ENCODE measurements at places on chromosomes 2 and 18. TPM values are rescaled to one million over a fixed set of nuclear protein-coding genes. Genes with fewer than 3 reads are reported as not detected.

- H3K27ac ChIP-seq: no peak overlapping the region
- peaks cover 46% of the 10 kb centered on the region for H3K4me1 ChIP-seq
- H3K27me3 ChIP-seq: no peaks in the 10 kb centered on the region
- H3K4me3 ChIP-seq: no peak overlapping the region
- DNase-seq: no peak
These were observed 3.6 kb upstream of the GPC1 start for GRCh38 chr2:240431661-240432424.

DNA sequence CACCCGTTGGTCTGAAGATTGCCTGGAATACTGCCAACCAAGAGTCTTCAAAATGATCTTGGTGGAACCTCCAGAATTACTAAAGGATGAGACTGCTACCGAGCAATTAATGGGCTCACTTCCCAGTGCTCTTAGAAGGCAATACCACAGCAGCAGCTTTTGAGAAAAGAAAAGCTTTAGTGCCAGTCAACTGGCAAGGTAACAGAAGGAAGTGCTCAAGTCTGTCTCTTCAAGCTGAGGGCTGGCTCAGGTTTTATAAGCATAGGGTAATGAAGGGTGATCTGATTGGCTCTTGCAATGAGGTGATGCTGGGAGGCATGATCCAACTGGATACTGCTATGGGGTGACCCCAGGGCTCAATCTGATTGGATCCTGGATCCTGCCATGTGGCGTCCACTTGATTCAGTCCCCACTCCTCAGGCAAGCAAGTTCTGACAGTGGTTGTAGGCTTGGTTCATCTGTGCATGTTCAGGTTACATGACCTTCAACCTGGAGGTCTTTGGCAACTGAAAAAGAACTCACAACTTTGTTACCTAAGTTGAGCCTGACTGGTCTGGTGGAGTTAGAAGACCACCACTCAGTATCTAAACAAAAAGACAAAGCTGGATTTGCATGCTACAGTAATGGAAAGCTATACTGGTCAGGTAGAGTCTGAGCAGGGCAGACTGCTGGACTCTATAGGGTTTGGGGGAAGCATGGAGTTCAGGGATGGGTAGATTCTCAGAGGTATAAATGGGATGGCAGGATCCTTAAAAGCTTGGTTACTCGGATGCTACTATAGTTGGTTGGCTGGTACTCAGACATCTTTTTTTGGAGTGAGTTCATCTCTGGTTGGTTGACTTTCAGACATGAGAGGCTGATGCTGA lies 14.0 kb upstream of the RIF1 start:
- no peaks in the 10 kb centered on the region for H3K4me1 ChIP-seq
- no peak for DNase-seq
- H3K4me3 ChIP-seq: no peak overlapping the region
- no peaks in the 10 kb centered on the region for H3K27me3 ChIP-seq
- no peaks in the 10 kb centered on the region for H3K36me3 ChIP-seq

The CPS1 gene
- total RNA-seq: 27.5 TPM

- no peaks in the 10 kb centered on the region for H3K4me1 ChIP-seq
- H3K4me3 ChIP-seq: no peak overlapping the region
- H3K27ac ChIP-seq: no peak overlapping the region
- no peaks in the 10 kb centered on the region for H3K36me3 ChIP-seq
These were observed 77.8 kb downstream of the CTIF start for GRCh38 chr18:48616484-48617255.

DNA sequence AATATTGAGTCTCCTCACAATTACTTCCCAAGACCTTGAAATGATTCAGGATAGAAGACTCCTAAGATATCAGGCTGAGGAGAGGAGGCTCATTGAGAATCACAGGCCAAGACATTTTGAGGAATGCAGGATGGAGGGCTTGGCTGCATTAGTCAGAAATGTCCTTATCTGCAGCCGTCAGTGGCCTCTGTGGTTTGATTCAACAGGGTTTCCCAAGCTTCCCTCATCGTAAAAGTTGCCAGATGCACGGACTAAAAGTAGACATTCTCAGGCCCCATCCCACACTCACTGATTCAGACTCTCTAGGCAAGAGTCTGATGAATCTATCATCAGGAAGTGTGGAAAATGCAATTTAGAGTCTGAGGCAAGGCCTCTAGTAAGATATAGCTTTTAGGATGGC lies 34.0 kb upstream of the TMEM178A start:
- no peak overlapping the region for H3K27ac ChIP-seq
- peak; percentile 48 for DNase-seq
- no peaks in the 10 kb centered on the region for H3K36me3 ChIP-seq
- H3K4me1 ChIP-seq: 0 out of 2 replicates have a peak, but pooled peaks cover 4% of the 10 kb centered on the region

- H3K36me3 ChIP-seq: no peaks in the 10 kb centered on the region
- no peaks in the 10 kb centered on the region for H3K4me1 ChIP-seq
- H3K27me3 ChIP-seq: peaks cover 99% of the 10 kb centered on the region
These were observed 109.1 kb upstream of the ID2 start for GRCh38 chr2:8572712-8573233.

GRCh38 chr2:64675860-64676259 lies 22.1 kb upstream of the SERTAD2 start:
- peak; percentile 57 for DNase-seq
- no peaks in the 10 kb centered on the region for H3K27me3 ChIP-seq

The C2orf15 gene
- 16.9 TPM for total RNA-seq

DNA sequence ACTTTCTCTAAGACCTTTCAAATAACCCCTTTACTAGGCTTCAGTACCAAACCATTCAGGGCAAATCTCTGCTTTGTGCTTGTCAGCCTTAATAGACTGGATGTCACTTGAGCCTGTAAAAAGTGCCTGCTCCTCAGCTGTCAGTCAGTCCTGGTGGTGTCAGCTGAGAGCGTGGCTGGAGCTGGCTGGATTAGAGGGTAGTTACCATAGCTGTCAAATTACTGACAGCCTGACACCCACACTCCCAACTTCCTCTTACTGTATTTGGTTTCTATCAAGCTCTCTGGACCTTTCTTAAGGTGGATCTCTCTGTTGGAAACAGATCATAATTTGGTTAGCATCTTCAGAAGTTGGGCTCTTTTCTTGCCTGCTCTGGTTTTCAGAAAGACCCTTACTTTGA lies 371.4 kb upstream of the ATP5MC3 start:
- H3K4me1 ChIP-seq: no peaks in the 10 kb centered on the region
- H3K27ac ChIP-seq: no peak overlapping the region
- DNase-seq: no peak
- no peaks in the 10 kb centered on the region for H3K36me3 ChIP-seq

DNA sequence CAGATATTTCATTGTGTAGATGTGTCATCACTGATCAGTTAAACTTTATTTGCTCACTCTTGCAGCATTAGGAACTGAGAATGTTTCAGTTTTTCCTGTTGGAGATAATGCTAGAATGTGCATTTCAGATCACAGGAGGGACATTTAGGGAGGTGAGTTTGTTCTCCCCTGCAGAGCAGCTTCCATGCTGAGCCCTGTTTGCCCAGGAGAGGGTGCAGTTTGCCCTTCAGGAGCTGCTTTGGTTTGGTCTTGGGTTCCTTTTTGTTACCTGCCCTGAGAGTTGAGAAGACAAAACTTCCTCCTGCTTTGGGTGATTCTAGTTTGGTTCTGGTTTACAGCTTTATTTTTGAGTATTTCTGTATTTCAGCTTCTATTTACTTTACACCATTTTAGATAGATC lies 49.9 kb downstream of the DGKD start:
- DNase-seq: peak; percentile 62
- no peak overlapping the region for H3K4me3 ChIP-seq
- H3K27me3 ChIP-seq: no peaks in the 10 kb centered on the region
- H3K36me3 ChIP-seq: peaks cover 16% of the 10 kb centered on the region

GRCh38 chr2:21981127-21981526 lies 857.4 kb downstream of the TDRD15 start:
- peaks cover 10% of the 10 kb centered on the region for H3K4me1 ChIP-seq
- no peak overlapping the region for H3K4me3 ChIP-seq
- DNase-seq: peak; percentile 60
- no peaks in the 10 kb centered on the region for H3K36me3 ChIP-seq
- no peaks in the 10 kb centered on the region for H3K27me3 ChIP-seq
- no peak overlapping the region for H3K27ac ChIP-seq

GRCh38 chr2:123840574-123840973 lies 184.5 kb upstream of the CNTNAP5 start:
- no peaks in the 10 kb centered on the region for H3K4me1 ChIP-seq
- H3K27me3 ChIP-seq: no peaks in the 10 kb centered on the region
- no peak for DNase-seq
- no peak overlapping the region for H3K27ac ChIP-seq

The ECEL1 gene
- total RNA-seq: not detected

DNA sequence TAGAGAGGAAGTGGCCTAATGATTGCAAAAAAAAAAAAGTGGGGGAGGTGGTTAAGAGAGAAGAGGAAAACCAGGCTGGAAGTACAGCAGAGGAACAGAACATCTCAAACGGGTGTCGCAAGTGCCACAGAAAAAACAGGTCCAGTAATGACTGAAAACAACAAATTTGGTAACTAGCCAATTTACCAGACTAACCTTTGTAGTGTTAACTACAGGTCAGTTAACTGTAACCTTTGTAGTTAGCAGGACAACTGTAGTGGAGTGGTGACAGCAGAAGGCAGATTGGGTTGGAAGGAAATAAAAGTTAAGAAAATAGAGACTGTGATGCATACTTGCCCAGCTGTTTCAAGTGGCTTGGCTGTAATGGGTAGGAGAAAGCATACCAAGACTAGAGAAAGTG lies 91.4 kb upstream of the CHST9 start:
- no peaks in the 10 kb centered on the region for H3K27me3 ChIP-seq
- H3K27ac ChIP-seq: no peak overlapping the region
- no peak overlapping the region for H3K4me3 ChIP-seq

GRCh38 chr18:3455907-3456685 lies 6.1 kb downstream of the TGIF1 start:
- H3K4me3 ChIP-seq: peak overlapping the region; percentile 83
- peaks cover 49% of the 10 kb centered on the region for H3K4me1 ChIP-seq
- H3K36me3 ChIP-seq: peaks cover 56% of the 10 kb centered on the region
- H3K27ac ChIP-seq: peak overlapping the region; percentile 96
- no peaks in the 10 kb centered on the region for H3K27me3 ChIP-seq

DNA sequence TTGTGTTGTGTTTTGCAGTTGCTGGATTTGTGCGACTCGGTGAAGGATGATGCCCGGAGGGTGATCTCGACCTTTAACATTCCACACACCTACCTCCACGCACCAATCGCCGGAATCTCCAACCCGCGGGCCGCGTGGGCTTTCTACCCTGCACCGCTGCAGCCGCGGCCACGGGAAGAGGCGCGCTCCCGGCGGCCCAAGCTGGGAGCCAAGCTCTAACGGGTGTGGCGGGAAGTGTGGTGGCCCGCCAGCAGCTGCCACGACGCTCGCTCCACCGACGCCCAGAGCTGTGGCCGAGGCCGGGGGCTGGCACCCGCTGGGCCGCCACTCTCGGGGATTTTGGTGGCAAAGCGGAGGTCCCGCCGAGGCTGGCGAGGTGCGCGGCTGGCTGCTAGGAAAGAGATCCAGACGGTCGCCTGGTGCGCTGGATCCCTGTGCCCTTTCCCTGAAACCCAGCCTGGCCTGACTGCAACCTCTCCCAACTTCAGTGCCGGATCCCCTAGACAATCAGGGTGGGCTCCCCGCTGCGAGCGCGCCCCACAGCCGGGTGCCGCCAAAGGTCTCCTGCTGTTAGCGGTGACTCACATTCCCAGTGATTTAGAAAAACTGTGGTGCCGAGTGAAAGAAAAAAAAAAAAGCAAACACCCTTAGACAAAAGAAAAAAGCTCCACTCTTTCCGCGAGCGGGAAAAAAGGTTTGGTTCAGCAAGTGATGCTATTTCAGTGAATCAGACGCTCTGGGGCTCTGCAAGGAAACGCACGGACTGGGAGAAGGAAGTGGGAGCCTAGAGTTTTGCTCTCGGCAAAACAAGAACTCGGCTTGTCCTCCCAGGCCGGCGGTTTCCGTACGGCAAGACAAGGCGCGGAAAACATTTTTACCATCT lies 2.9 kb upstream of the BCL2L11 start:
- no peak overlapping the region for H3K4me3 ChIP-seq
- 0 out of 2 replicates have a peak, but pooled peaks cover 6% of the 10 kb centered on the region for H3K4me1 ChIP-seq
- no peaks in the 10 kb centered on the region for H3K27me3 ChIP-seq
- DNase-seq: no peak
- no peak overlapping the region for H3K27ac ChIP-seq

GRCh38 chr18:21452796-21453510 lies 147.6 kb downstream of the ESCO1 start:
- no peak overlapping the region for H3K27ac ChIP-seq
- no peaks in the 10 kb centered on the region for H3K27me3 ChIP-seq
- no peak overlapping the region for H3K4me3 ChIP-seq

DNA sequence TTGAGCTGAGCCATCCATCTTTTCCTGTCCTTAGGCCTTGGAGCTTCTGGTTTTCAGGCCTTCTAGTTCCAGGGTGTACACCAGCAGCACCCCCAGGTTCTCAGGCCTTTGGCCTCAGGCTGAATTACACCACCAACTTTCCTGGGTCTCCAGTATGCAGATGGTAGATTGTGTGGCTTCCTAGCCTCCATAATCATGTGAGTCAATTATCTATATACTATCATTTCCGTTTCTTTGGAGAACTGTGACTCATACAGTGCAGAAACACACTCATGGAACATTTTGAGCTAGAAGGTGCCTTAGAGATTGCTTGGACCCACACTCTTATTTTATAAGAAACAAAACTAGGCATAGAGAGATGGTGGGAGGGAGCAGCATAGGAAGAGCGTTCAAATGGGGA lies 167.4 kb downstream of the NCK2 start:
- H3K27ac ChIP-seq: no peak overlapping the region
- no peaks in the 10 kb centered on the region for H3K36me3 ChIP-seq
- no peaks in the 10 kb centered on the region for H3K4me1 ChIP-seq
- DNase-seq: no peak

- peak overlapping the region; percentile 74 for H3K27ac ChIP-seq
- H3K36me3 ChIP-seq: no peaks in the 10 kb centered on the region
- H3K4me1 ChIP-seq: peaks cover 23% of the 10 kb centered on the region
These were observed 988.2 kb upstream of the CDH2 start for GRCh38 chr18:29164993-29165599.

The ANKRD62 gene
- total RNA-seq: 0.20 TPM

The BCL2 gene
- 2.0 TPM for total RNA-seq

The TCF23 gene
- total RNA-seq: not detected

GRCh38 chr18:63508596-63508995 lies 31.8 kb downstream of the SERPINB5 start:
- no peak overlapping the region for H3K27ac ChIP-seq
- H3K4me3 ChIP-seq: no peak overlapping the region
- peaks cover 12% of the 10 kb centered on the region for H3K4me1 ChIP-seq
- H3K36me3 ChIP-seq: 0 out of 2 replicates have a peak, but pooled peaks cover 2% of the 10 kb centered on the region
- DNase-seq: peak; percentile 50

- H3K27me3 ChIP-seq: no peaks in the 10 kb centered on the region
- no peaks in the 10 kb centered on the region for H3K36me3 ChIP-seq
- no peak for DNase-seq
- no peak overlapping the region for H3K27ac ChIP-seq
- H3K4me3 ChIP-seq: no peak overlapping the region
These were observed 717.2 kb downstream of the RNF144A start for GRCh38 chr2:7634409-7634808.

- no peak overlapping the region for H3K4me3 ChIP-seq
- no peaks in the 10 kb centered on the region for H3K36me3 ChIP-seq
- H3K27me3 ChIP-seq: no peaks in the 10 kb centered on the region
- no peak for DNase-seq
These were observed 59.7 kb downstream of the CXCR4 start for GRCh38 chr2:136058262-136058661.

All from PC-9 (cell line).